ENCODE measurements at places on chromosomes 11 and 22.

GRCh38 chr11:6523253-6523652 is 26.2 kb downstream of the DNHD1 start:
- no peak for DNase-seq

DNA sequence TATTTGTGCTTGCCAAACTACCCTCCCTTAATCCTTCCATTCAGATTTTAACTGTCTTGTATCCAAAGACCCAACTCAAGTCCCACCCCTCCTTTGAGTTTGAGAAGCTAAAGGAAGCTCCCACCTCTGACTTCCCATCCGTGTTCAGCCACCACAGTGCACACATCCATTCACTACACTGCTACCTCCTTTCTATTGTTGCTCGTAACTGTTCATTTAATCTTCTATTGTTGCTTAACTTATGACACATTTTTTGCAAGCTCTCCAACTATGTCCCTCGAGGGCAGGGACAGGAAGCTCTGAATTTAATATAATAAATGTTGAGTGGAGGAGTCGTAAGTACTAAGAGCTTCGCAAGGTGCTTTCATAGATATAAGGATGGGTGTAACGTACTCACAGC is 10.4 kb downstream of the LARGE1 start:
- DNase-seq, result no peak

GRCh38 chr11:83127310-83127637 is 29.7 kb upstream of the PCF11 start:
- DNase-seq, result no peak

- DNase-seq, result no peak
Observed at GRCh38 chr11:83693306-83693992, 407.3 kb upstream of the CCDC90B start.

- no peak for DNase-seq
Observed at GRCh38 chr11:129696309-129696989, 119.2 kb upstream of the TMEM45B start.

GRCh38 chr11:100753571-100753970 is 66.5 kb downstream of the ARHGAP42 start:
- no peak for DNase-seq

DNA sequence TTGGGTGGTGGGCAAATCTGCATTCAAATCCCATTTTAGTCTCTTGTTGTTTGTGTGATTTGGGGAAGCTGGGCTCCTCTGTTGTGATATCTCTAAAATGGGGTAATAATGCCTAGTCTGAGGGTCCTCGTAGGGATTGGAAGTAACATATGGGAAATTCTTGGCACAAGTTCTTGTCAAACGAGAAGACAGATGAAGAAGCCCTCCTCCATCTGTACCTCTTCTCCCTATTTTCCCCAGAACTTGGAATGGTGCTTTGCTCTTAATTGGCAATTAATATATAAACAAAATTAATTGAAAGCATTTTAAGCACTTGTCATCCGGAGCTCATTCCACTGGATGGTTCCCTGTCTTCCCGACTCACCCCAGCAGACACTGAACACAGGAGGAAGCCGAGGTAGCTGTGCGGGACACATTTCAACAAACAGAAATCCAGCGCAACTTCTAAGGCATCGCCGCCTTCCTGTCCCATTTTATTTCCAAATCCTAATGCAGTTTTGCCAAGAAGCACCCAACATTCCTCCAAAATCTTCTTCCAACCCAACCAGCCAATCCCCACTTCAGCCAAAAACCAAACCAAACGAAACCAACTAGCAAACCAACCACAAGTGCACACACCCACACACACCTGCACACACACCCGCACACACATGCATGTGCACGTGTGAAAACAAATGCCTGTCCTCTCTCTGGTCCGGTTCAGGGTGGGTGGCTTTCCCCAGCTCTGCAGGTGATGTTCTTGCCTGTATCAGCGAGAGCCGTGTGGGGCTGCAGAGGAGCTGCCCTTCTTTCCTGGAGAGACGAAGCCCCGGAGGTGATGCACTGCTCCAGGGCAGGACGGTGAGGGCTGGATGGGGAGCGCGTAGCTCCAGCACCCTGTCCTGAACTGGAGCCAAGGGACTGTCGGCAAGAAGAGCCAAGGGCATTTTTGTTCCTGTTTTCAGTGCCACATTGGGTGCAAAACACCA is 100.8 kb upstream of the B3GAT1 start:
- DNase-seq, result no peak

DNA sequence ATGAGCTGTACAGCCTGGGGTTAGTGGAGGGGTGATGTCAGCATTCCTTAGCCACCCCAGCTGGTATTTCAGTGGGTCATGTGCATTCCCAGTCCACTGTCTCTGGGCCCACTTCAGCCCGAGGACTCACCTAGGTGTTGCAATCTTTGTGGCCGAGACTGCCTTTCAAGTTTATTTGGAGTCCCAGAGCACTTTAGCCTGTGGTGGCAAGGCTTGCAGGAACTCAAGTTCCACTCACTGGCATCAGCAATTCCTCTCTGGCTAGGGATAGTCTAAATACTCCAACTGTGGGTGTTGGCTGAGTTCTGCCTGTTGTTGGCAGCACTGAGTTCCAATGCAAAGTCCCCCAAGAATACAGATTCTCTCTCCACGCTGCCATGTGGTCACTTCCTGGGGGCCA is 191.6 kb upstream of the PGR start:
- no peak for DNase-seq

- DNase-seq, result no peak
Observed at GRCh38 chr22:19986011-19986409, 30.6 kb downstream of the ARVCF start.

GRCh38 chr11:31958076-31958735 is 132.7 kb upstream of the RCN1 start:
- peak; percentile 15 for DNase-seq

GRCh38 chr22:30485362-30485988 is 13.7 kb upstream of the SEC14L3 start:
- peak; percentile 57 for DNase-seq

DNA sequence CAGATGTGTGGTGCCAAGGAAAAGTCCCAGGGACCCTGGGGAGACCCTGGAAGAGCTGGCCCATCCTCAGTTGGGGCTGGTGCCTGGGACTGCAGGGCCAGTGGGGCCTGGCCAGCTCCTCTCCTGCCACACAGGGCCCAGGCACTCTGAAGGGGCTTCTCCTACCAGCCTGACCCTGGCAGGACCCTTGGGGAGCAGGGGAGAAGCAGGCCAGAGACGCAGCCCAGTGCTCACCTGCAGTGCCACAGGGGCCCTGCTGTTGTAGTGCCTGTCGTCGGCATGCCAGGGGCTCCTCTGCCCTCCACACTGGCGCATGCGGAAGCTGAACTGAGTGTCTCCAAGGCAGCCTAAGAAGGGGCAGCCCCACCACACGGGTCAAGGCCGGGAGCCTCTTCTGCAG is 9.1 kb downstream of the DENND6B start:
- no peak for DNase-seq

GRCh38 chr11:104661471-104661870 is 236.8 kb downstream of the CASP12 start:
- DNase-seq, result no peak

DNA sequence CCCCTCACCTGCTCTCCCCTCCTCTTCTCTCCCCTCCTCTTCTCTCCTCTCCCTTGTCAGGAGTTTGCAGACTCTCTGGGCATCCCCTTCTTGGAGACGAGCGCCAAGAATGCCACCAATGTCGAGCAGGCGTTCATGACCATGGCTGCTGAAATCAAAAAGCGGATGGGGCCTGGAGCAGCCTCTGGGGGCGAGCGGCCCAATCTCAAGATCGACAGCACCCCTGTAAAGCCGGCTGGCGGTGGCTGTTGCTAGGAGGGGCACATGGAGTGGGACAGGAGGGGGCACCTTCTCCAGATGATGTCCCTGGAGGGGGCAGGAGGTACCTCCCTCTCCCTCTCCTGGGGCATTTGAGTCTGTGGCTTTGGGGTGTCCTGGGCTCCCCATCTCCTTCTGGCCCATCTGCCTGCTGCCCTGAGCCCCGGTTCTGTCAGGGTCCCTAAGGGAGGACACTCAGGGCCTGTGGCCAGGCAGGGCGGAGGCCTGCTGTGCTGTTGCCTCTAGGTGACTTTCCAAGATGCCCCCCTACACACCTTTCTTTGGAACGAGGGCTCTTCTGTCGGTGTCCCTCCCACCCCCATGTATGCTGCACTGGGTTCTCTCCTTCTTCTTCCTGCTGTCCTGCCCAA is 1.9 kb upstream of the CNIH2 start:
- DNase-seq, result no peak

- DNase-seq, result peak; percentile 86
Observed at GRCh38 chr22:38755911-38756532, at the start of gene SUN2. SUN2 (minus strand) TSS chr22:38755998; CDS start chr22:38752628, 3,370 bp downstream.

GRCh38 chr22:49760630-49761571 is 66.8 kb downstream of the BRD1 start:
- no peak for DNase-seq

DNA sequence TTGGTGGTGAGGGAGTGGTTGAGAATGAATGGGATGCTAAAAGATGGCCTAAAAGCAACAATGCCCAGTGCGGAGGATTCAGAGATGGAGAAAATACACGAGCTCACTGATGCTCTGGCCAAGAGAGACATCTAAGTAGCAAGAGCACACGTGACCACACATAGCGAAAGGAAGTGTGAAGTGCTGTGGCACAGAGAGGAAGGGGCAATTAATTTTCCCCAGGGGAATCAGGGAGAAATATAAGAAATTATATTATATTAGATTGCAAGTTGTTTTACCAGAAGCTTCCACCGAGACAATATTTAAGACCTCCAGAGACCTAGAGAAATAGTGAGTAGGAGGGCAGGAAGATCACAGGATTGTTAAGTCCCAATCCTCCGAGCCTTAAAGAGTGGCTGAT is 80.6 kb downstream of the RCN1 start:
- DNase-seq, result no peak

DNA sequence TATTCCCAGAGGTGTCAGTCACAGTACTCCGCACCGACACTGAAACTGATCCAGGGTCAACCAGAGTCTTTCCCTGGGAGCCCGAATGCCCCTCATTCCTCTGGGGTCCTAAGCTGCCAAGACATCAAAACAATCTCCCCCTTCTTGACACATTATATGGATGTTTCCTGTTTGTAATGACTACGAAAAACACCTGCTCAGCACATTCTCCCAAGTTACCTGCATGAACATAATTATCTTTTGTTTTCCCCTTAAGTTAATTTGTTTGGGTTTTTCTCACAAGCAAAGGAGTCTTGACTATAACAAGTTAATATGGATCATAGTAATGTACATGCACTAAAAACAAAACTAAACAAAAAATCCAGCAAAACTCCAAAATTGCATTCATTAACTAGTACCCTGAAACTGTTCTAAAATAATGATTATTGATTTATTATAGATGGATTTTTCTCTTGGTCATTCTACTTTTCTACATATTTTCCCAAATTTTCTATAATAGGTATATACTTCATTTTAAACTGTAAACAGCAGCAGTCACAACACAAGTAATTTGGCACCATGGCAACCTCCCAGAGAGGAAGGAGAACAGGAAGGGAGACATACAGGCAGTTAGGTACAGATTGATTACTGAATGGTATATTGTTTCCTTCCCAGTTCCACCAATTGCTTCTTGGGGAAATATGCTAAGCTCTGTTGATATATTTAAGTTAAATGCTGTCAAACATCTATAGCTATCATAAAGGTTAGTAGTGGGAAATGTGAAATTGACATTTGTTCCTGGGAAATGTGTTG is 631.5 kb downstream of the METTL15 start:
- DNase-seq, result no peak

GRCh38 chr11:57461841-57462489 is 1.6 kb downstream of the RTN4RL2 start:
- no peak for DNase-seq

GRCh38 chr11:36313750-36314433 is 17.8 kb downstream of the PRR5L start:
- no peak for DNase-seq

GRCh38 chr22:49545606-49546005 is 282.1 kb downstream of the BRD1 start:
- no peak for DNase-seq

DNA sequence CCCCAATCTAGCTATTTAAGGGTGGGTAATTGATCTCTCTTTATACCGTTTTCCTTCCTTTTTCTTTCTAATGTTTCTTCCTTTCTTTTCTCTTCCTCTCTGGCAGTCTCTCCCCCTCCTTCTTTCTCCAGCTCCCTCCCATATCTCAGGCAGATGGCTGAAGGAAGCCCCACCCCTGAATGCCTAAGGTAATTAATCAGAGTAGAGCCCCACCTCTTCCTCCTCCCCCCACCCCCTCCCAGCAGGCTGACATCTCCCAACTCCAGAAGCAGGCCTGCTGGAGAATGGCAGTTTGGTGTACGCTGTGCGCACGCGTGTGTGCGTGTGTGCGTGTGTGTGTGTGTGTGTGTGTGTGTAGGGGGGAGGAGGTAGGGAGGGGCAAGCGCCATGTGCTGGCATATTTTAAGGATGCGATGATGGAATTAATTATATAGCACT is 122.6 kb downstream of the APOL5 start:
- DNase-seq, result no peak

DNA sequence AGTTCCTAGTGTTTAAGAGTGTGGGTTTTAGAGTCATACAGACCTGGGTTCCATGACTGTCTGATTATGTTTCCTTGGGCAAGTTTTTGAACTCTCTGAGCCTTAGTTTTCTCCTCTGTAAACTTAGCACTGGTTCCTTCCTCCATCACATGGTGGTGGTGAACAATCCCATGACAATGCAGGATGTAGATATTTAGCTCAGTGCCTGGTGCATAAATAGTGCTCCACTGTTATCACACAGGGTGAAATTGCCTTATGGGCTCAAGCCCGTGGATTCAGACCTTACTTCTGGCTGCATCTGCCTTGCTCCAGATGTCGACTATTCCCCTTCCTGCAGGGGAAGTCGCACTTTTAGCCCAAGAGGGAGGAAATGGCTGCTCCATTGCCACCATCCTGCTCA is 62.7 kb downstream of the LDLRAD3 start:
- DNase-seq, result no peak

GRCh38 chr11:2271077-2271326 is 614 bp upstream of the ASCL2 start:
- DNase-seq, result no peak

DNA sequence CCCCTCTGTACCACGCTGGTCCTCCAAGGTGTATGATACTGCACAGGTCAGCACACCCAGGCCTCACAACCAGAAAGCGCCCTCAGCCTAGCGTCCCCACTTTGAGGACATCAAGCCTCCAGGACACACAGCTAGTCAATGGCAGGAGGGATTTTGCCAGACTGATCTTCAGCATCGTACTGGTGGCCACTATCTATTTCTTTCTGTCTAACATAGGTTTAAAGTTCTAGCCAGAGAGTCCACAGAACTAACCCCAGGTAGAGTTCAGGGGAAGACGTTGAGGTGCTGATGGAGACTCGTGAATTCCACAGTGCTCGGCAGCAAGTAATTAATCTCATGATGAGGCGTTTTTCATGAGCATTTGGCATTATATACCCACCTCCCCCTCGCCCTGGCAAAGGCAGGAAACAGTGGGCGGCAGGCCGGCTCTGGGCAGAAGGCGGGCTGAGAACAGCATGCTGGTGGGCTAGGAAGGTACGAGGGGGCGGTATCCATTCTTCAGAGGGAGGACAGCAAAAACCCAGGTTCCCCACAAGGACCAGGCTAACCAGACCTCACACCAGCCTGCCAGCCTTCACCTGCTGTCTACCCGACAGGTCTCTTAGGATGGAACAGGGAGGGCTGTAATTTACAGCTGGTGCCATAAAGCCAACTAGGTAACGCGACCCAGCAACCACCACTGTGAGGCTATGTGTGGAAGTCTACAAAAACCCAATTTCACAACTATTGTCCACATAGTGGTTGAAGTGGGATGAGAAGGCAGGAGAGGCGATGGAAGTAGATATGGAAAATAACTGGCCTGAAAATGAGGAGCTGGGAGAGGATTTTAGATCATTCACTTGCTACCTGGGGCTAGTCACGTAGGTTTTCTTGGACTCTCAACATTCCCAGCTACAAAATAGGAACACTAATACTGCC is 18.5 kb downstream of the MYH9 start:
- no peak for DNase-seq

Measured in activated CD4-positive, CD25-positive, alpha-beta regulatory T cell treated with anti-CD3 and anti-CD28 coated beads, Interleukin-2, amount 50 U/mL, for 16 hours (primary cell).